ENCODE measurements at places on chromosomes 5 and 9. TPM values are rescaled to one million over a fixed set of nuclear protein-coding genes. Genes with fewer than 3 reads are reported as not detected.

Gene CORO2A
- total RNA-seq = 4.2 TPM

Gene PCSK1
- total RNA-seq = 1.2 TPM

Gene SMU1
- total RNA-seq = 29.3 TPM

Gene WNK2
- total RNA-seq = 30.7 TPM

Gene TSLP
- under 0.01 TPM for total RNA-seq

Gene SOHLH1
- not detected for total RNA-seq

Gene ANKRD34B
- total RNA-seq = 0.25 TPM

Gene C6
- total RNA-seq = not detected

Gene WDR38
- 0.25 TPM for total RNA-seq

Gene FOXD4L5
- total RNA-seq = not detected

Gene CLIC3
- not detected for total RNA-seq

Gene SUSD1
- total RNA-seq = 35.9 TPM

Gene ADAMTS2
- 1.7 TPM for total RNA-seq

Gene TRPM3
- 22.1 TPM for total RNA-seq

Gene S1PR3
- total RNA-seq = 9.6 TPM

Gene C5orf52
- total RNA-seq = not detected

Gene PTPRD
- total RNA-seq = 205 TPM

Gene CTSL
- total RNA-seq = 27.3 TPM

Gene POU5F2
- 2.5 TPM for total RNA-seq

Gene UBAP1
- total RNA-seq = 18.4 TPM

Gene LIFR
- total RNA-seq = 43.5 TPM

Gene PTGES2
- total RNA-seq = 40.1 TPM

Gene EDIL3
- 37.1 TPM for total RNA-seq

Gene N4BP3
- 7.4 TPM for total RNA-seq

Gene IL9
- not detected for total RNA-seq

Gene GPR150
- 0.25 TPM for total RNA-seq

Gene CFAP157
- total RNA-seq = under 0.01 TPM

Gene NMUR2
- not detected for total RNA-seq

Gene DMRT2
- total RNA-seq = not detected

Gene CCDC171
- total RNA-seq = 21.1 TPM

Gene ACO1
- total RNA-seq = 12.0 TPM

Gene IGFBPL1
- 31.7 TPM for total RNA-seq

Gene MAMDC2
- 2.5 TPM for total RNA-seq

Gene TRIM36
- 79.2 TPM for total RNA-seq

Gene SLC4A9
- total RNA-seq = under 0.01 TPM

Measured in temporal lobe (tissue), 4 donors.